ENCODE measurements at places on chromosomes 2 and 18.

GRCh38 chr2:229454934-229455631, 184.0 kb upstream of the PID1 start:
- no peak for DNase-seq

- DNase-seq: no peak
These were observed 58.1 kb downstream of the INPP4A start for GRCh38 chr2:98502556-98503335.

DNA sequence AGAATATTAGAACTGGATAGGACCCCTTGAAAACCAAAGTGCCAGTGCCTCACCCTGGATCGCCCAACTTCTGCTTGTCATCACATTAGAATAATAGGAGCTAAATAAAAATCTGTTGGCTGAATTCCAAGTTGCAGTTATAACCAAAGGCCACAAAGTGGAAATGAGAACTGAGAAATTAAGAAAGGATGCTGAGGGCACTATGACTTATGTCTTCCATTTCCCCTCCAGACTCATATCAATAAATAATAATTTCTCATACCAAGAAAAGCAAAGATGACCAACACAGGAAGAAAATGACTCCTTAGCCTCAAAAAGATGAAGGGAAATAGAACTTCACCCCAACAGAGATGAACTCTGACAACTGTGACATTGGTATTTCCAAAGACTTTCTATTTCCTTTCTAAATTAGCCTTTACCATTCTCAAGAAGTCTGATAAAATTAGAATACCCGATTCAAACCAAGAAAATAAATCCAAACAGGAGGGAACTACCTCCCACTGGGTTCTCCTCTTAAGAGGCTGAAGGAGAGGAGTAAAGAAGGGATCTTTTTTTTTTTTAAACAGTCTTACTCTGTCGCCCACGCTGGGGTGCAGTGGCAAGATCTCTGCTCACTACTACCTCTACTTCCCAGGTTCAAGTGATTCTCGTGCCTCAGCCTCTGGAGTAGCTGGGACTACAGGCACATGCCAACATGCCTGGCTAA, 46.5 kb upstream of the EPG5 start:
- DNase-seq: no peak

- DNase-seq: no peak
These were observed 721.4 kb upstream of the CNTNAP5 start for GRCh38 chr2:123303731-123304130.

DNA sequence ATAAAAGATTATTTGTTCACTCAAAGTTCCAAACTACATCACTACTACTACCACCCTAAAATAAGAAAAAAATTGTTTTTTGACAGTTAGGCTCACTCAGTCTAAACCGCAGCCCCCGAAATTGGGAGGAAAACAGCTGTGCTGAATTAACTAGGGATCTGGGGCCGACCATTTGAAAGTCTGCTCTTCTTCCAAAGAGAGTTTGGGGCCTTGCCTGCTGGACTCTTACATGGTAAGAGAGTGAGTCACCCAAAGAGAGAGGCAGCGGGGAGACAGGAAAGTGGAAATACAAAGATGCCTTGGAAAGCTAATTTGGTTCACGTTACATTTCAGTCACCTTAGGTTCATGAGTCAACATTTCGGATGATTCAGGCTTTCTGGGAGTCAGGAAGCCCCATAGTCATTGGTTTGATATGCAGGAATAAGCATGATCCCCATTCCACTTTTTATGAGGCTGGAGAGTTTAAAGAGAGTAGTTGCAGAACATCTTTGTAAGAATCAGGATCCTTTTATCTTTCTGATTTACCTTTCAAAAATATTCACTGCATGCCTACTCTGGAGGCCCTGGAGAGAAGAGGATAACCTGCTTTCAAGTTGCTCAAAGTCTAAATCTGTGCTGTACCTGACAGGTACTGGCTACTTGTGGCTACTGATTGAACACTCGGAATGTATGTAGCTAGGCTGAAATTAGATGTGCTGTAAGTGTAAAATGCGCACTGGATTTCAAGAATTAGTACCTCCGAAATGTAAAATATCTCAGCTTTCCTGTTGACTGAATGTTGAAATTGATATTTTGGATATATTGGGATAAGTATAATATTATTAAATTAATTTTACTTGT, 995 bp upstream of the RTN4 start:
- DNase-seq: peak; percentile 84

DNA sequence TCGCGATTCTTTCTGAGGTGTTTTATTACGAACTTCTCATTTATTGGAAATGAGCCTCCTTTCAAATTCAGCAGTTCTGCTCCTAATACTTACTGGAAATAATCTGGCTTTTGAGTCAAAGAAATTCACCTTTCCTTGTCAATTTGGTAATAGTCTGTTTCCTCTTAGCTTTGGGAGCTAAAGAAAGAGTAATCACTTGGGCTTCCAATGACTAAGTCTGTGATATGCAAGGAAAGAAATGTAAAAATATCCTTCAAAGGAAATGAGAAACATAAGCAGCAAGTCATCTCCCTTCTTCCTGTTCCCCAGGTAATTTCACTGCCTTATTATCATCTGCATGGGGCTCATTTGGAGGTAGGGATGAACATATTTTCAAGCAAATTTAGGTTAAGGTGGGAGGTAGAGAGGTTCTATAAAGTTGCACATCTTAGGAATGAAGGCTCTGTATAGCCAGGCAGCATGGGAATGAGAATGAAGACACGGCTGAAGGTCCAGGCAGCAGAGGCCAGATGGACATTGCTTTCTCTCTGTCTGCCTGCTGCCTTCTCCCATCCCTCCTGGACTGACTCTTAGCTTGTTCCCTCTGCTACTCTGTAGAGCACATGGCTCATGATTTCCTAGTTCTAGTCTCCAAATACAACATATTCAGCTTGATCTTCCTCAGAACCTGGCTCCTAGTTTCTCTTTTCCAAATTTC, 1.0 kb downstream of the SPP2 start:
- DNase-seq: no peak

GRCh38 chr2:47488870-47489584, 86.1 kb downstream of the MSH2 start:
- no peak for DNase-seq

DNA sequence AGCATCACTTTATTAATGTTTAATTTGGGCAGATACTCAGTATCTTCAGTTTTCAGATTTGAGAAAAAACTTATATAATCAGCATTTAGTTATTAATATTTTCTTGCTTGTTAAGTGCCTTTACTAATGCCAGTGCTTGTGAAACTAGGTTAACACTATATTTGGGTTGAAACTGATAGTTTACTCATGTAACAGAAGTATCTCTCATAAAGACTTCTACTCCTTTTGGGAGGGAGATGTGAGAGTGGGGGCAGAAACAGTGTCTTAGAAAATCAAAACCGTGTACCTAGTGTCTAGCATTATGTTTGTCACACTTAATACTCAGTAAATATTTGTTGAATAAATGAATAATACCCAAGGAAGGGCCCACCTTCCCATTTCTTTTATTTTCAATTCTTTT, 129.5 kb downstream of the MSTN start:
- DNase-seq: no peak

DNA sequence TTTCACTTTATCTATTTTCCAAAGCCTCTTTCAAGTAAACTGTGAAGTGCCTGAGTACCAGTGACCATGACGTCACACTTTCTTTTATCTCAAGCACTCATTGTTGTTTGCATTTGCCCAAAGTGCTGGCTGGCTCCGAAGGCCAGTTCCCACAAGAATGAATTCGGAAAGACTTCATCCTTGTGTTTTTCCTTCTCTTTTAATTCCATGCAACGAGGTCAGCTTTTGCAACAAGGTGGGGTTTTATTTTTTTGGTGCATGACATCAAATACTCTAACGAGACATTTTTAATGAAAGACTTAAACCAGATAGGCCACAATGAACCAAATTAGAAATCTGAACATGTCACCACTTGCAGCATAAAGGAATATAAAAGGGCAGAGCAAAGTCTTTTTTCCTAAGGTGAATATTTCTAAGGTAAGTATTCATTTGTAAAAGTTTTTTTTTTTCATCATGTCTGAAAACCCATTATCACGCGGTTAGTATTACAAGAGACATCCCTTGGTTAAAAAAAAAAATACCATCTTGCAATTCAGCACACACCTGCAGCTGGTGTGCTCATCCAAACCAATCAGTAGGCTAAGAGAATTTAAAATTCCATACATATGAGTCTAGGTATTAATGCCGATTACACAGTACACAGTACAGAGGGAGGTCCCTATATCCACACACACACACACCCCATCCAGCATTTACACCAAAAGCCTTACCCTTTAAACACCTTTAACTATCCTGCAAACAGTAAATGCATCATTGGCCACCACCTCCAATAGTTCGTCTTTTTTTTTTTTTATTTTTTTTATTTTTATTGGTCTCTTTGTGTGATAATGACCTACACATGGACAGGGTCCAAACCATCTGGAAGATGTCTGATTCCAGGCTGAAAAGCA, 2.3 kb downstream of the ARL4C start:
- DNase-seq: no peak

DNA sequence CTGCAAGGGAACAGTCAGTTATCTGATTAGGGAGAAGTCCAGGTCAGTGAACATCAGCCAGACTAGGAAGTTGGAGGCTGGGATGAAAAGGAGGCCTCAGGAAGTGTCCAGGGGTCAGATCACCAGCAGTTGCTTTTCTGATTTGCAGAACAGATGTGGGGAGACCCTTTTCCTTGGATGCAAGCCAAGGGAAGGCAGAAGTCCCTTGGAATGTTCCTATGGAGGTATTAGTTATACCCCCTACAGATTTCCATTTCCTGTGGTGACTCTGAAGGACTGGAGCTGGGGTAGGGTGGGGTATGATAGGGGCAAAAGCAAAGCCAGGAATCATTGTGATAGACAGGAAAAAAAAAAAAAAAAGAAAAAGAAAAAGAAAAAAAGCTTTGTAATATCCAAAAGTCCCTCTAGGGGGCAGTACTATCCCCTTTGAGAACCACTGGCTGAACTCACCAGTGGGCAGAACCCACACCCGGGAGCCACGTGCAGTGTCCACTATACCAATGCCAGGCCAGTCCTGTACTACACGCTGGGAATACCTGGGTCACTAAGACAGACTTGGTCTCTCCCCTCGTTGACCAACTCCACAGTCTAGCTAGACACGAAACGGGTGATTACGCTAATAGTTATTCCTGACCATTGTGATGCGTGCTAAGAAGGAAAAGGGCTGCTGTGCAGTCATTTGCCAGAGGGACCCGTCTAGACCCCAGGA, 7.4 kb downstream of the DYSF start:
- DNase-seq: no peak

DNA sequence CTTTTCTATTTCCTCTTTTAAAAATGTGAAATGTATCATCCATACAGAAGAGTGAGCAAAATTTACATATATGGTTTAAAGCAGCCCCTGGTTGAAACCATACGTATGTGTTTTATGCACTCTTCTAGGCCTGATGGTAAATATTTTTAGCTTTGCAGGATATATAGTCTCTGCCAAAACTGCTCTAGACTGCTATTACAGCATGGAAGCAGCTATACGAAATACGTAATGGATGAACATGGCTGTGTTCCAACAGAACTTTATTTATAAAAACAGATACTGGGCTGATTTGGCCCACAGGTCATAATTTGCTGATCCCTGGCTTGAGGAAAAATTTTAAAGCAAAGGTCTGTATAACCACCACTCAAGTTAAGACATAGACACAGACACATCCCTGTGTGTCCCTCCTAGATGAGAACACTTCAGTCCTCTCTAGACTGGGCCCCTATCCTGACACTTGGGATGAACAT, 42.5 kb upstream of the ATP8B1 start:
- no peak for DNase-seq

DNA sequence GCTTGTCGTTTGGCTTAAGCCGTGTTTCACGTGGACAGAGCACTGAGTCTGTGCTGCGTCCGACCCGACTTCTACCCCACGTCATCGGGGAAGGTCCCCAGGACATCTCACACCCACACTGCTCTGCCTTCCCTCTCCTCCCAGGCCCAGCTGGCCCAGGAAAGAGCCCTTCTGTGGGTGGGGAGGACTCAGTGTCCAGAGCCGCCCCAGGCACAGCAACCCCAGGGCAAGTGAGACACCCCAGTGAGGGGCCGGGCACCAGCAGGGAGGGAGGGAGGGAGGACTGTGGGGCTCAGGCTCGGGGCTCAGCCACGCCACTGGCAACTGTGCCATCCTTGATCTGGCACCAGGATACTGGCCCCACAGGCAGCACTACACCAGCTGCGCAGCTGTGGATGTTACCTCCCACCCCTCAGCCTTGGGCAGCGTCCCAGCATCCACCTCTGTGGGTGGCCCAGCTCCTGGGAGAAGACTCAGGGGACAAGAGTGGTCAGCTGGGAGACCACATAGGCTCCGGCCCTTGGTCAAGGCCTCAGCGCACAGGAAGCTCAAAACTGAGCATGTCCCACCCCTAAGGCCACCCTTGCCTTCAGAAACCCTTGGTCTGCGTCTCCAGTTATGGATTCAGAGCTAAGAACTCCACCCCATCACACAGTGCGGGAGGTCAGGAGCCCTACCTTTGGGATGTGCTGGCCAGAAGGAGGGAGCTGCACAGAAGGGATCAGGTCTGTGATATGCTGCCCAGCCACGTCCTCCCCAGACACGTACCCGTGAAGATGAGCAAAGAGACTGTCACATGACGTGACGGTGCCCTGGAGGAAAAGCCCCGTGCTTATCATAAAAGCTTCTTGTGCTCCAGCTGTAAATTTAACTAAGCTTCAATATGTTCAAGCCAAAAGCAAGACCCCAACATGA, 11.7 kb downstream of the PASK start:
- peak; percentile 9 for DNase-seq

DNA sequence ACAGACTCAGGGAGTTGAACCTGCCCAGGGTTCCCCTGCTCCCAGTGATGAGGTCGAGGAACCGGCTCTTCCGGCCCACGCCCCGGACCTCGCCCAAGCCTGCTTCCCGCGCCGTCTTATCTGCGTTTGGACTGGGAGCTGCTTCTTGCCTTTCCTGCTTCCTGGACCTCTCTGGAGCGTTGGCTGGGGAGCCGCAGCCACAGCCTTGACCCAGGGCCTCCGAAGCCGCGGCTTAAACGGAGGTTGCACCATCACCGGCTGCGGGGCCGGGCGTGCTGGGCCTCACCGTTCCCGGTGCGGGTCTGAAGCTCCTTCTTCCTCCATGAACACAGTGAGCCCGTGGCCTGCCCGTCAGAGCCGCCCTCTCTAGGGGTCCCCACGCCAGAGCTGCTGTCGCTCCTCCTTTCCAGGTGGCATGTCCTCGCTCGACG, 13.3 kb downstream of the NTSR2 start:
- no peak for DNase-seq

GRCh38 chr2:175066411-175066810, 61.2 kb upstream of the CHN1 start:
- DNase-seq: no peak

- DNase-seq: no peak
These were observed 18.5 kb upstream of the IL36G start for GRCh38 chr2:112959109-112959812.

- no peak for DNase-seq
These were observed 56.5 kb upstream of the ACVR1 start for GRCh38 chr2:157932480-157933159.

DNA sequence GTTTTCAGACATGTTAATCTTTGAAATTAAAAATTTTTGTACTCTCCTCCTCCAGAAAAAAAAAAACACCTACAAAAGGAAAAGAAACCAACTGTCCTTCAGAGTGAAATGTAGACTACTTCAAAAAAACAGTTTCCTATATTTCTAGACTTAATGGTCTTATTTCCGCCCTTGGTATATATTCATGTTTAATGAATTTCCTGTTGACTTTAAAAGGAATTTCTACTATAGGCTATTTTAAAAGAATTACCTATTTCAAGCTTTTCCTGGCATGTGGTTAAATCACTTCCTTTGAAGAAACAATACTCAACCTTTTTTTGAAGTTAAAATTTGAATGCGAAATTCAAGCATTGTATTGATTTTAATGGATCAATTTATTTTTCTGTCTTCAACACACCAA, 29.2 kb downstream of the GULP1 start:
- DNase-seq: no peak

All from tibial artery (tissue), 4 donors.